ENCODE measurements at places on chromosomes 7 and 10.

- no peak for DNase-seq
Observed at GRCh38 chr7:117949232-117949631, 76.0 kb upstream of the CTTNBP2 start.

DNA sequence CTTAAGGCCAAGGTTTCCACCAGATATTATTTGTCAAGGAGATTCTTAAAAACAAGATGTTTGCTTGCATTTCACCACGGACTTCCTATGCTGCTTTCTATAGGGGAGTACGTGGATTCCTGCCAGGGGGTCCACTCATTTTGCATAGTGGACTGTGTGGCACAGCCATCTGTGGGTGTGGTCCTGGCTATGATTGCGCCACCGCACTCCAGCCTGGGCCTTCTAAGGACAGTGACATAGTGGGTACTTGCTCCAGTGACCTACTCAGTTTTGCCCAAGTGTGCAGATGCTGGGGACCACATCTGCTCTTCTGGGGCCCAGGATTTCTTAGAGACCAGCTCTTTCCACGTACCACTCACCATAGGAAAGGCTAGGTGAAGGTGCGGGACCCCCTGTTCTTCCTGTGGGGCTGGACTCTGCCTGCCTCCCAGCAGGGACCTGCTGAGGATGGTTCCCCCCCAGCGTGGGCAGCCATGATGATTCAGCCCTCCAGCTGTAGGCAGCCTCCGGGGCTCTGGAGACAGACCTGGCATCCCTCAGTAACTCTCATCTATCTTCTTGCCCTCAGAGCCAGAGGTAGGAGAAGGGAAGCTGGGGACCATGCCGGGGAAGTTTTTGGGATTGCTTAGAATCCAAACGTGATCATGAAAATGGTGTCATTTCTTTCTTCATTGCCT lies 42.9 kb downstream of the HK1 start:
- no peak for DNase-seq

DNA sequence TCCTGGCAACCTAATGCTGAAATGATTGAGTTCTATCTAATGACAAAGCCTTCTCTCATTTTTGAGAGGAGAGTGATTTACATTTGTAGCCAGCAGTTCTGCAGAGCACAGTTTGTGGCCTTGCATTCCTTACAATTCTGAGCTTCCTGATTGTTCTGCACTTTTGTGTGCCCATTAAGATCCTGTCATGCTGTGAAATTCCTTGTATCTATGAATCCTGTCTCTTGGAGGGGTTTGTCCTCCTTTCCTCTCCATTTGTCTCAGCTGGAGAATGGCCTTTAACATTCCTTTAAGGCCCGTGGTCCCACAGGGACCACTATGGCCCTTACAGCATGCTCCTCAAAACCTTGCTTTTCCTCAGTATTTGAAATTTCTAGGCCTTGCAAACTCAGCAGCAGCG lies 10.4 kb downstream of the KLHL7 start:
- no peak for DNase-seq

- DNase-seq = no peak
Observed at GRCh38 chr7:24349339-24349738, 65.3 kb downstream of the NPY start.

GRCh38 chr10:101843032-101844021 lies at the start of gene KCNIP2:
TSS of gene KCNIP2 (minus strand) at chr10:101843800. CDS start at chr10:101843568, 232 bp downstream.
- DNase-seq = peak; percentile 67

DNA sequence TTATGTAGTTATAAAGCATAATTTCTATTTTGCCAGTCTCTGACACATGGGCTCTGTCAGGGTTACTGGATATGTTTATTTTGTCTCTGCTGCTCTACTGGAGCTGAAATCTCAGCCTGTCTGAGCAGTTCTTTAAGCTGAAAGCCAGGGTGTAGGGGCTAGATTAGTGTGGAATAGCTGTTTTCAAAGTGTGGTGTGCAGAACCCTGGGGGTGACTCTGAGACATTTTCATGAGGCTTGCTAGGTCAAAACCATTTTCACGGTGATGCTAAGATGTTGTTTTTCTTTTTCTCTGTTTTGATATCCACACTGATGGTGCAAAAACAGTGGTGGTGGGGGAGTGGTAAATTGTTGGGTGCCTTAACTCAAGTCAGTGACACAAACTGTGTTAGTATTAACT lies 45.5 kb downstream of the CREM start:
- no peak for DNase-seq

GRCh38 chr7:138033241-138033640 lies 31.4 kb upstream of the CREB3L2 start:
- DNase-seq = no peak

- DNase-seq = no peak
Observed at GRCh38 chr7:3092468-3092867, 48.8 kb upstream of the CARD11 start.

GRCh38 chr7:44157116-44158080 lies 16.3 kb upstream of the MYL7 start:
- no peak for DNase-seq

DNA sequence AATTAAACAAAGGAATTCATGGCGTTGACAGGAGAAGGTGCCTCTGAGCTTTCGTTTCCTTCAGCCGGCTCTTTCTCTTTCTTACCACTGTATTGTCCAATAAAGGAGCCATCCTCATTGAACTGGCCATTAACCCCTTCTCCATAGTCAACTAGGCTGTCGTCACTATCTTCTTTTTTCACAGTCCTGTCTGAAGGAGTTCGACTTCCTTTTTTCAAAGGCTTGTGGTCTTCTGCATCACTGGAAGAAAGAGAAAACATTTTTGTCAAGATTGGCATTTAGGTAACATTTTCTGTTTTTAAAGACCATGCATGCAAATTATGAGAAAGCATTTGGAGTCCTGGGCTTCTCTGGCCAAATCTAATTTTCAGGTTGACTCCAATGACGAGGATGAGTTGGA lies 19.7 kb upstream of the LAMB4 start:
- no peak for DNase-seq

GRCh38 chr7:7932553-7932952 lies 36.0 kb upstream of the GLCCI1 start:
- DNase-seq = no peak

DNA sequence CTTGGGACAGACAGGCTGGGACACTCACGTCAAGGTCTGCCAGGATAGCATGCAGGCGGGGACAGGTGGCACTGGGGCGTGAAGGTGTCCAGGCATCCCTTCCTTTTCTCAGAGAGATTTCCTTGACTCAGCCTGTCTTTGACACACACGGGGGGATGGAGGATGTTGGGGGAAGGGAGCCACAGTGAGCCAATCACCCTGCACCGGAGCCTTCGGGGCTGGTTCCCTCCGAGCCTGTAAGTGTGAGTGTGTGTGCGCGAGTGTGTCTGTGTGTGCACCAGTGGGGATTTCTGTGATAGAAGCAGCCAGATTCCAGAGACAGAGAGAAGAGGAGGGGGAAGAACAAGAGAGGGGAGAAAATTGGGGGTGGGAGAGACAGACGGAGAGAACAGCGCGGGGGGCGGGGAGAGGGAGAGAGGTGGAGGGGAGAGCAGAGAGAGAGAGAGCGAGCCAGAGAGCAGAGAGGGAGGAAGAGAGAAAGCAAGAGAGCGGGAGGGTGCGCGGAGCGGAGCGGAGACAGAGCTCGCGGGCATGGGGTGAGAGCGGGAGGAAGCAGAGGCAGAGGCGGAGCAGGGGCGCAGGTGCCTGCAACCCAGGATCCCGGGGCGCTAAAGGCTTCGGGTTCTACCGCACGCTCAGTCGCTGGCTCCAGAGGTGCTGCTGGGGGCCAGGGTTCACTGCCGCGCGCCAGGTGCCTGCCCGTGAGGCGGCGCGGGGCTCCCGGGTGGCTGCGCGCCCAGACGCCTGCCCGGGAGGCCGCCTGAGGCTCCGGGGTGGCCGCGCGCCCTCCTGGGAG lies 466 bp upstream of the GPR26 start:
- no peak for DNase-seq

Data from SHP77 (cell line).